NCI-H524 treated with DMSO at 0.1 percent for 48 hours (cell line): ENCODE measurements at places on chromosomes 13 and 19.

DNA sequence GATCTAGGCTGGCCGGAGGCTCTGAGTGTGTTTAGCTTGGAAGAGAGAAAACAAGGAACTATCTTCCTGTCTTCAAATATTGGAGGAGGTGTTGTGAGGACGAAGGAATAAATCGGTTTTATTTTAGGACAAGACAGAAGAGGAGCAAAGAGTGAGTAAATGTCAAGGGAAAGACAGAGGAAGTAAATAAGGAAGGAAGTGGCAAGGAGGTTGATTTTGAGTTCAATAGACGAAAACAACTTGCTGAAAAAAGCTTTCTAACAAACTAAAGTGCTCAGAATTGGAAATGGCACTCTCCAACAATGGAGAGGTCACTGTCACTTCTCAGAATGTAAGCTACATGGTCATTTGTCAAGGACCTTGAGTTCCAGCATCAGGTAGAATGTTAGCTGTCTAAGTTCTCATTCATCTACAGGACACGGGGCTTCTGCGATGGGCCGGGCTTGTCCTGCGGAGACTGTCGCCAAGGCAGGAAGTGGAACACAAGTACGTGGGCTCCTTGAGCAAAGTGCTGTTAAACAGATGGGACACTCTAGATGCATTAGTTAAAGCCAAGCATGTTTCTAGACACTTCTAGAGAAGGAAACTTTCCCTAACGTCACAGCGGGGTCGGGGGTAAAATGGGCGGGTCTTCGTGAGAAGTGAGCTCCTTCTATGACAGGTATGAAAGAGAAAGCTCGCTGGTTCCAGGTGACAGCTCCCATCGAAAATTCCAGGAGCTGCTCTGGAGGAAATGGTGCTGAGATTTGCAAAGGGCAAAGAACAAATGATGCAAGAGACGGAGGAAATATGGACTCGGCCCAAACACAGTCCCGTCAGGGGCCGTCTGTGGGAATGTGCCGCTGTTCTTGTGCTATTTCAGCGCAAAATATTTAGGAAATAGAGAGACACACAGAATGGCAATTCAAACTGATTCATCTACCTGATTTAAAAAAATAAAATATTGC is 103.9 kb upstream of the UBL3 start:
- no peak for DNase-seq

DNA sequence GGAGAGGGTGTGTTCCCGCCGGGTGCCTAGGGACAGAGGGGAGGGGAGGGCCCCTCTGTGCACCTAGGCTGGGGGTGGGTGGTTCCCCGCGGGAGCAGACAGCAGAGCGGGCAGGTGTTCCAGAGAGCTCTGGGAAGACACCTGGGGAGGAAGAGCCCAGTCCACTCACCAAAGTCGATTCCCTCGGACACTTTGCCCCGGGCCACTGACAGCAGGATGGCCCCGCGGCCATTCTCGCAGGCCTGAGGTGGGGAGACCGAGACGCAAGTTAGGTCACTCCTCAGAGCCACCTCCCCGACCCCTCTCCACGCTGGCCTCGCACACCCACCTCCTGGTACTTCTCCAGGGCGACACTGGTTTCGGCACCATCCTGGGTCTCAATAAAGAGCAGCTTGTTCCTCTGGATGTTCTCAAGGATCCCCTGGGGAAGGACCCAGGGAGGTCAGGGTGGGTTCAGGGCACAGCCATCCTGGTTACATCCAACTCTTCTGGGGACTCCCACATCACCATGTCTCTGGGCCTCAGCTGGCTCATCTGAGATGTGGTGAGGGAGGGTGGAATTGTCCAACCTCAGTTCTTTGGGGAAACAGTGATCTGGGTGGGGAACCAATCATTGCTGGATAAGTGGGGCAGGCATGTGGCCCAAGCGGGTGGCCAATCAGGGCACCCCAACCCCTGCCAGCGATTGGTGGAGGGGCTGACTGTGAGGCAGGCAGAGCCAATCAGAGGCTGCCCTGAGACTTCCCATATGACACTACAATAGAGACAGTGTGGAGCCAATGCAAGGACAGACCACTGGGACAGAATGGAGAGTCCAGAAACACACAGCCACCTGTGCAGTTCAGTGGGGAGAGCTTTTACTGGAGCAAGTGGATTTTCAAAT is 12.6 kb downstream of the KLC3 start:
- no peak for DNase-seq

DNA sequence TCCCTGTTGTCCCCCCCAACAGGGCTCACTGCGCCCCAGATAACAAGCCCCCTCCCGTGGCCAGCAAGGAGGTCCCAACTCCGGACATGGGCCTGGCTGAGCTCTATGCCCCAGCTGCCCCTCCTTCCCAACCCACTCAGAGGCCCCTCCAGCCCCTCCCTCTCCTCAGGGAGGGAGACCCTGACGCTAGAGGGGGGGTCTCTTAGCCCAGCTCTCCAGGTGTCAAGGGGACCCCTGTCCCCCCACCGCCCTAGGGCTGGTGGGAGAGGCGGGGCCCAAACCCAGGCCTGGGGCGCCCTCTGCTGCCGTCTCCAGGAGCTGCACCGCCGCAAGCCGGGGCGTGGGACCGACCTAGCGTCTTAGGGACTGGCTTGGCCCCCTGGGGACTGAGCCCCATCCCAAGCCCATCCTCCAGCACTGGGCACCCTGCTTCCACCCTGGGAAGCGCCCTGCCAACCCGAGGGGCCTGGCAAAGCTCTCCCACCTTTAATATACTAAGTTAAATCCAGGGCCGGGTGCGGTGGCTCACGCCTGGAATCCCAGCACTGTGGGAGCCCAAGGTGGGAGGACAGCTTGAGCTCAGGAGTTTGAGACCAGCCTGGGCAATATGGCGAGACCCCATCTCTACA is 1.4 kb downstream of the GRIN3B start:
- DNase-seq, result no peak

DNA sequence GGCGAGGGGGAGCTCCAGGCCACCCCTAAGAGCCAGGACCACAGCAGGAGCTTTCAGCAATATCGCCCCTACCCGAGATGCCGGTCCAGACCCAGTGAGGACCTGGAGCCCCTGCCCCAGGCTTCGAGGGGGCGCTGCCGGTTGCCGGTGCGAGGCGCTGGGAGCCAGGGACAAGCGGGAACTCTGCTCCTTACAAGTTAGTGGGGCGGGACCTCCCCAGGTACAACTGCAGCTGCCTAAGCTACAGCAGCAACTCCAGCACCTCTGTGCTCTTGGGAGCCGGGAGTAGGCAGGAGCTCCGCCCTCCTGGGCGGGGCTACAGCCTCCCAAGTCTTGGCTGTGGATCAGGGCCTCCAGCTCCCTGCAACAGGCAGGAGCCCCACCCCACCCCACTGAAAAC is 15.2 kb upstream of the TSC22D1 start:
- no peak for DNase-seq

- no peak for DNase-seq
These were observed 11.0 kb downstream of the CRX start for GRCh38 chr19:47832723-47833122.

GRCh38 chr19:3555653-3556422 is 1.5 kb downstream of the MFSD12 start:
- no peak for DNase-seq

DNA sequence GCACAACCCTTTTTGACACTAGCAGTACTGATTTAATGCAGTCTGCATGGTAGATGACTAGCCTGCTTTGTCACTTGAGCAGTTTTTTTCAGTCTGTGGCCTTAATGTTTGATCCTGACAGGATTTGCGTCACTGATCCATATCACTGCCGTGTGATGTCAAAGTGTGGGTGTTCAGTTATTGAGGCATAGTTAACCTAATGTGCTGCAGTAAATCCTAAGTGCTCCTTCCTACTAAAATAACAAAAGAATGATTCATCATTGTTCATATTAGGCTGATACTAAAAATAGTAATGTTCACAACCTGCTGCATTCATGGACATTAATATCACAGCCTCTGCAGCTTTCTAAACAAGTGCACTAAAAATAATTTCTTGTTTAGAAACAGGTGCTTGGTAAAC is 121.9 kb upstream of the MLNR start:
- no peak for DNase-seq

- no peak for DNase-seq
These were observed 172.6 kb downstream of the NUFIP1 start for GRCh38 chr13:44816701-44817100.

- DNase-seq, result no peak
These were observed 20.8 kb downstream of the ANKRD10 start for GRCh38 chr13:110894086-110894485.

DNA sequence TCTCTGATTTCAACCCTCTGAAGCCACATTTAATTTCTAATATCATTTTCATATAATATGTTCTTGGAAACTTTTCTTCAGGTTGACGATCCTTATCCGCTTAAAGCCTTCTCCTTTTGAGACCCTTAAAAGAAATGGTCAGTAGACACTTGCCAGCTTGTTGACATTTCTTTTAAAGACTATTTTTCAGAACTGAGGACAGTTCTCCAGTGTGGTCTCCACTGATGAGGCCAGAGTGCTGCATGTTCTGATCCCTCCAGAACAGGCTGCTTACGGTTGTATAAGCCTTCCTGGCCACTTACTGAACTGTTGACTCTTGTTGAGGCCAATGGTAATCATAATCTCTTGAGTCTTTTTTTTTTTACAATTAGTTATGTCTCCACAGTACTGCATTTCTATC is 477.3 kb downstream of the FGF9 start:
- DNase-seq, result no peak

GRCh38 chr13:26370553-26370952 is 116.6 kb downstream of the CDK8 start:
- DNase-seq, result no peak

DNA sequence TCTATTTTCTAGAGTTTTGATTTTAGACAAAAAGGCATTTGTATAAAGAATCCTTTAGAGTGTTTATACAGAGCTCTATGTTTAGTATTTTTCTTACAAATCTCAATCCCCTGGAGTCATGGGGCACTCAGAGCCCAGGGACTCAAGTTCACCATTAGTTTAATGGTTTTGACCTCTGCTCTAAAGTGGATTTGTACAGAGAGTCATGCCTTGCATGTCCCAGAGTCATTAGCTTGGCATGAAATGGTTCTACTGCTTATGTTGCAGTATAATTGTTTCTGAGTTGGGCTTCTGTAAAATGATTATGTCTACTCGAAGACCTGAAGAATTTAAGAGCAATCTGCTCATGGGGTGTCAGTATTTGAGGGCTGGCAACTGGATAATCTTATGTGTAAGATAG is 406.2 kb downstream of the DLEU7 start:
- no peak for DNase-seq

DNA sequence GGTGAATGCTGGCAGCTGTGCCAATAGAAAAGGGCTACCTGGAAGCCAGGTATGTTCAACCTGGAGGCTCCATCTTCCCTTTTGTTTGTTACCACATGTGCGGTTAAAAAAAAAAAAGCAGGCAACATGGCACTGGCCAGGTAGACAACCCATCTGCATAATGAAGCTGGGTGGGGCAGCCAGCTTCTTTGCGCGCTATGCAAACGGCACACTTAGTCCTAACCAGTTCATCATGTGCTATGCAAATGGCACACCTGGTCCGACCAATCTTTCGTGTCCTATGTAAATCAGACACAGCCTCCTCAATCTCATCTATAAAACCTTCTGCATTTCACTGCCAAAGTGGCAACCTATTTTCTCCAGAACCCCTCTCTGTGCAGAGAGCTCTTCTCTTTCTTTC is 11.3 kb upstream of the IGSF23 start:
- no peak for DNase-seq

DNA sequence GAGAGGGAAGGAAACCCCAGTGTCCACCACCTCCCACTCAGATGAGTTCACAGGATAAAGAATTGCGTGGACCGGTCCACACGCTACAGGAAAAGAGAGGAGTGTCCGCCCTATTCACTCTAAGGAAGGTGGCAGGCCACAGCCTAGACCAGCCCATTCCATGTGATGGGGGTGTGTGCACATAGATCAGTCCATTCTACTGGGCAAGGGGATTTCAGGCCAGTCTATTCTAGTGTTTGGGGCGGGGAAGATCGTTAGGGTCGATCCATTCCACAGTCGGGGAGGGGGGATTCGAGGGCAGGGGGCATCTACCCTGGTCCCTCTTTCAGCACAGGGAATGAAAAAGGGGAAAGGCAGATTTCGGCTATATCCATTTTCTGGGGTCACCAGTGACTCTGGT is 7.8 kb downstream of the FIZ1 start:
- DNase-seq, result no peak

- no peak for DNase-seq
These were observed 13.4 kb downstream of the LYL1 start for GRCh38 chr19:13089139-13089856.

DNA sequence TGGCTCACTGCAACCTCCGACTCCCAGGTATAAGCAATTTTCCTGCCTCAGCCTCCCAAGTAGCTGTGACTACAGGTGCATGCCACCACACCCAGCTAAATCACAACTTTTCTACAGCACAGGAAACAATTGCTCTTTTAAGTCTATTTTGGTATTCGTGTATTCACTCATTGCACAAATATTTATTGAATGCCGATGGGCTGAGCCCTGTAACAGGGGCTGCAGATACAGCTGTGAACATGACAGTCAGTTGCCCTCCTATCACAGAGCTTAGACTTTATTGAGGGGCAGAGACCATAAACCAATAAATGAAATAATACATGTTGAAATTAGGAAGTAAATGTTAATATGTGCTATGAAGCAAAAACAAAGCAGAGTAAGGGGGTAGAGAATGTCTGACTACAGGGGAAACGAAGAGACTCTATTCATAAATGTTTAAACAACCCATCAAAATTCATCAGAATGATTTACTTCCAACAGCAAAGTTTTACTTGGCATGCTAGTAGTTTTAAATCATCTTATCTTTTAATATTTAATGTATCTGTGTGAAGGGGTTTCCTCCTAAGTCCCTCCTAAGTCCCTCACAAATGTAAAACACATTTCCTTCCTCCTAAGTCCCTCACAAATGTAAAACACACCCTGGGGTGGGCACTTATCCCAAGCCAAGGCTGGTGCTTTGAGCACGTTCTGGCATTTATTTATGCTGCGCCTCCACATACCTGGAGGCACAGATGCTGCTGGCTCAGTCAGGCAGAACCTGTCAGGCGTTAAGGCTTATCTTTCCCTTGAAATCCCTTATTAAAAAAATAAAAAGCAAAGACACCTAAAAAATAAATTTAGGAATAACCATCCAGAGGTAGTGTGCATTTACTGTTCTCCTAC is 140.8 kb downstream of the MIPEP start:
- peak; percentile 21 for DNase-seq

DNA sequence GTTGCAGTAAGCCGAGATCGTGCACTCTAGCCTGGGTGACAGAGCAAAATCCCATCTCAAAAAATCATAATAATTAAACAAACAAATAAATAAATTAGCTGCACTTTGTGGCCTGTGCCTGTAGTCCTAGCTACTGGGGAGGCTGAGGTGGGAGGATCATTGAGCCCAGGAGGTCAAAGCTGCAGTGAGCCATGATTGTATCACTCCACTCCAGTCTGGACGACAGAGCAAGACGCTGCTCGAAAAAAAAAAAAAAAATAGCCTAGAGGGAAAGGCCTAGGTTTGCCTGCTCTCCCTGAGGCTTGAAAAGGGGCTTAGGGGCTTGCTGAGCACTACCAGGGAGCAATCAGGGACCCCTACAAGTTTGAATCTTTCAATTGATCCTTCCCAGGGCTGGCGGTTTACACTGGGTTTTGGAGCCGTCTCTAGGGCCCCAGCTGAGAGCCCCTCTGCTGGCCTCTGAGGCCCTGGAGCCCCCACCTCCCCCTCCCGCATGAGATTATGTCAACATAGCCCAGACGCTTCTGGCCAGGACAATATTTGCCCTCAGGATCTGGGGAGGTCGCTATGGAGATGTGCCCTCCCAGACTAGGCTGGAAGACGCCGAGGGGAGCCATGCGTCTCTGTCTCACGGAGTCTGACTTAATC is 10.4 kb upstream of the GIPR start:
- DNase-seq, result no peak
